H9 (cell line): ENCODE measurements at places on chromosomes 5 and 9. TPM values are rescaled to one million over a fixed set of nuclear protein-coding genes. Genes with fewer than 3 reads are reported as not detected.

- peaks cover 4% of the 10 kb centered on the region; the same call in 1 of the 2 replicates for H3K36me3 ChIP-seq
- no peak overlapping the region for H3K4me3 ChIP-seq
- no peak for DNase-seq
- no peak overlapping the region for H3K27ac ChIP-seq
Observed at GRCh38 chr5:139194486-139194885, 3.7 kb downstream of the SIL1 start.

Gene PHF24
- 0.24 and 0.68 TPM in 2 replicates for total RNA-seq

- no peak overlapping the region for H3K4me3 ChIP-seq
- DNase-seq: no peak
- H3K4me1 ChIP-seq: no peaks in the 10 kb centered on the region; the same call in 1 of the 2 replicates
- H3K27ac ChIP-seq: no peak overlapping the region
Observed at GRCh38 chr5:2920312-2920711, 168.8 kb upstream of the IRX2 start.

DNA sequence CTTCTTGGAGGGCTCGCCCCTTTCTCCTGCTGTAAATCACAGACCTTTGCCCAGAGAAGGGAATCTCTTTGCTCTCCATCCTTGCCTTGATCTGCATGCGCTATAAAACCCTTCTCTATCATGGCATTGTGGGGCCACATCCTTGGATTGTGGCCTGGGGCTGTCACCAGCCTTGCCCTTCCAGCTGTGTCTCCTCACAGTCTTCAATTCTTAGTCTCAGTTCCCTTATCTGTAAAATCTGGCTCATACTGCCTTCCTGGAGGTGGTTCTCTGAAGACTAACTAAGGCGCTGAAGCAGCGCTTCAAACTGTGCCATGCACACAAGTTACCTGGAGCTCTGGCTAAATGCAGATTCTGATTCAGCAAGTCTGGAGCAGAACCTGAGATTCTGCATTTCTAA is 53.4 kb upstream of the RARS1 start:
- H3K27ac ChIP-seq: no peak overlapping the region
- H3K4me1 ChIP-seq: no peaks in the 10 kb centered on the region
- no peak for DNase-seq
- H3K36me3 ChIP-seq: peaks cover 61% of the 10 kb centered on the region
- H3K4me3 ChIP-seq: no peak overlapping the region

Gene SLC34A3
- total RNA-seq: not detected in 2 replicates

- no peaks in the 10 kb centered on the region for H3K36me3 ChIP-seq
- DNase-seq: no peak
- H3K27me3 ChIP-seq: no peaks in the 10 kb centered on the region
- no peak overlapping the region for H3K27ac ChIP-seq
Observed at GRCh38 chr9:113955076-113955752, 79.1 kb downstream of the ZNF618 start.

Gene IFNA2
- total RNA-seq: not detected in 2 replicates

Gene PLEKHG4B
- total RNA-seq: 41.9 and 44.3 TPM in 2 replicates

DNA sequence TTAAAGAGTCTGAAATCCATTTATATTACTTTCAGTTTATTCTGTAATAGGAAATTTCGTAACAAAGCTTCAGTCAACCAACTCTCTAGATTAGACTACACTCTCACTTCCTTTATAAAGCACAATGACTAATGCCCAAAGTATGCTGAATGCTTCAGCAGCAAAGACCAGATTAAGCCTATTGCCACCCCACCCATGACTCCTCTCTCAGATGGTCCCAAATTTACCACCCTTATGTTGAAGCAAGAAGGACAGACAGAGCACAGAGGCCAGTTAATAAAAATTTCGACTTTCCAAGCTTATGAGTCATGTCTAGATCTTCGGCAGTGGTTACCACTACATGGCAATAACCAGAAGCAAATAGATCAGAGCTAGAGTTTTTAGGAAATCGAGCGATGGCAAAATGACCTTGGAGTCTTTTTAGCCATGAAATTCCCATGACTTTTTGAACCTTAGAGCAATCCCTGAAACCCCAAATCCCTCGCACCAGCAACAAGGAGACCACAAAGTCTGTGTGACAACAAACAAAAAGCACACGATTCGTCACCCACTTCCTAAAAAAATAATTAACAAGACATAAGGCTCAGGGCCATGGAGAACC is 287.8 kb upstream of the RASA1 start:
- no peaks in the 10 kb centered on the region for H3K4me1 ChIP-seq
- no peak for DNase-seq
- no peak overlapping the region for H3K4me3 ChIP-seq
- H3K27ac ChIP-seq: no peak overlapping the region
- no peaks in the 10 kb centered on the region for H3K27me3 ChIP-seq
- no peaks in the 10 kb centered on the region for H3K36me3 ChIP-seq

GRCh38 chr5:37847978-37848425 is 8.2 kb upstream of the GDNF start:
- H3K27ac ChIP-seq: no peak overlapping the region
- H3K4me3 ChIP-seq: no peak overlapping the region
- no peaks in the 10 kb centered on the region for H3K27me3 ChIP-seq
- peak; percentile 55 for DNase-seq

- H3K4me3 ChIP-seq: no peak overlapping the region
- H3K36me3 ChIP-seq: no peaks in the 10 kb centered on the region
- H3K27ac ChIP-seq: no peak overlapping the region
Observed at GRCh38 chr5:4893063-4893744, 246.9 kb upstream of the ADAMTS16 start.

GRCh38 chr5:72063219-72063819 is 44.0 kb upstream of the MAP1B start:
- no peaks in the 10 kb centered on the region for H3K27me3 ChIP-seq
- peak; percentile 47 for DNase-seq
- peaks cover 22% of the 10 kb centered on the region; the same call in 1 of the 2 replicates for H3K4me1 ChIP-seq
- H3K36me3 ChIP-seq: no peaks in the 10 kb centered on the region

DNA sequence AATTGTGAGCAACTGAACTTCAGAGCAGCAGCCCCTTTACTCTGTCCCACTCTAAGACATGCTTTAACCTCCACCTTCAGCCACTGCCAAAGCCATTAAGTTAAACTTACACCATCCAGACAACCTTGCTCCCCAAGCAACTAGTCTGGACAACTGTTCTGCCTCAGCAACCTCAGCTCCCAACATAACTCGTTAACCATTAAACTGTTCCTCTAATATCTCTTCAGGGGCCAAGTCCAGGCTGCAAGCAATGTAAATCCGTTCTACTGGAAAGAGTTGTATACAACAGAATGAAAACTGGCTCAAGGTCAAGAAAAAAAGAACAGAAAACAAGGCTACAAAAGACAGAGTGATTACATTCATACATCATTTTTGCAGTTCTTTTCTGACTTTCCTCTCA is 131.7 kb upstream of the TARS1 start:
- H3K4me1 ChIP-seq: no peaks in the 10 kb centered on the region
- no peak for DNase-seq
- H3K27me3 ChIP-seq: no peaks in the 10 kb centered on the region
- no peak overlapping the region for H3K27ac ChIP-seq

Gene SLCO6A1
- total RNA-seq: 0.46 and 0.77 TPM in 2 replicates

- H3K4me1 ChIP-seq: peaks cover 5% of the 10 kb centered on the region; the same call in 1 of the 2 replicates
- H3K36me3 ChIP-seq: no peaks in the 10 kb centered on the region
- H3K4me3 ChIP-seq: no peak overlapping the region
- H3K27ac ChIP-seq: no peak overlapping the region
- DNase-seq: no peak
- H3K27me3 ChIP-seq: no peaks in the 10 kb centered on the region
Observed at GRCh38 chr5:142046191-142046590, 33.4 kb upstream of the GNPDA1 start.

GRCh38 chr5:54491326-54491725 is 26.2 kb upstream of the SNX18 start:
- no peaks in the 10 kb centered on the region for H3K27me3 ChIP-seq
- H3K36me3 ChIP-seq: no peaks in the 10 kb centered on the region
- H3K4me1 ChIP-seq: no peaks in the 10 kb centered on the region
- DNase-seq: no peak
- H3K4me3 ChIP-seq: no peak overlapping the region

Gene ARSI
- 1.3 and 1.7 TPM in 2 replicates for total RNA-seq

GRCh38 chr9:123716339-123716945 is 213.5 kb downstream of the DENND1A start:
- no peak overlapping the region for H3K4me3 ChIP-seq
- DNase-seq: no peak
- H3K27me3 ChIP-seq: no peaks in the 10 kb centered on the region; the same call in 1 of the 2 replicates
- peaks cover 7% of the 10 kb centered on the region for H3K36me3 ChIP-seq
- H3K4me1 ChIP-seq: no peaks in the 10 kb centered on the region

DNA sequence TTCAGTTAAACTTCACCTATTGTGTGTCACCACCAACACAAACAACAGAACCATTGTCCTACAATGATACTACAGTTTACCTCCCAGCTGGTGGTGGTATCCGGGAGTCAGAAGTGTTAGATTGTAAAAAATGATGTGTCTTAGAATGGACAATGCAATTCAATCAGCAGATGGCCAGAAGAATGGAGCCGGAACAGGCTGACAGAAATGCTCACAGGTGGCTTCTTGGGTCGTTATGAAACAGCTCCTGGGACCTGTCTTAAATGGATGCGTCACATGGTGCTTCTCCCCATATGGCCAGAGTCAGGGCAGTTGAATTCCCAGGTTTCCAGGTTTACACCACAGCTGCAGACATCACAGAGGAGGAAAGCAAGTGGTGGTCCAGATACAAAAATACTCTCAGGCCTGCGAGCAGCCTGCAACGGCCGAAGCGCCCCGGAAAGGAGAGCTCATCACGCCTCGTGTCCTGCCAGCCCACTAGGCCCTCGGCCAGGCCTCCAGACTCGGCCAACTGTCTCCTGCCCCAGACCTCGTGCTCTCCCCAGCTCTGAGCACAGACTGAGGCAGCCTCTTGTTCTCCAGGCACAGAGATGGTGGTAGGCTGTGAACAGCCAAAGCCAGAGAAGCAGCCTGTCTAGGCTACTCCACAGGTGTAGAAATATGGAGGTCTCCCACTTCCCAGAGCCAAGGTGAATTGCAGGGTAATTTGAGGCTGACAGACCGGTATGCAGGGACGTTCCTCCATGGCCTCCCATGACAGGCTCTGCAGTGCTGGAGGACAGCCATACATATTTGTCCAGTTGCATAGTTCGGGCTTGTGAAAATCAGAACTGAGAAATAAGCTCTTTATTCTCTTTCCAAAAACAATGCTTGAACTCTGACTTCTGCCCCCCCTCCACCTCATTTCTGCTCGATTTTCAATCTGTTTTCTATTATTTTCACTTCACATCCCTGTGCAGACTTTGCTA is 98.5 kb upstream of the SPATA31C2 start:
- H3K27me3 ChIP-seq: no peaks in the 10 kb centered on the region
- DNase-seq: no peak
- H3K4me3 ChIP-seq: no peak overlapping the region
- H3K36me3 ChIP-seq: no peaks in the 10 kb centered on the region
- no peak overlapping the region for H3K27ac ChIP-seq

GRCh38 chr9:123865226-123866000 is 64.5 kb downstream of the DENND1A start:
- no peak overlapping the region for H3K27ac ChIP-seq
- H3K27me3 ChIP-seq: no peaks in the 10 kb centered on the region; the same call in 1 of the 2 replicates
- peaks cover 9% of the 10 kb centered on the region; the same call in 1 of the 2 replicates for H3K4me1 ChIP-seq
- DNase-seq: no peak

Gene SLC1A1
- total RNA-seq: 4.2 and 4.7 TPM in 2 replicates

Gene SLCO4C1
- 4.8 and 5.6 TPM in 2 replicates for total RNA-seq

GRCh38 chr5:116663081-116663480 is 88.5 kb upstream of the SEMA6A start:
- H3K27ac ChIP-seq: no peak overlapping the region
- DNase-seq: no peak
- H3K4me1 ChIP-seq: no peaks in the 10 kb centered on the region
- H3K36me3 ChIP-seq: peaks cover 7% of the 10 kb centered on the region

Gene SLC6A3
- total RNA-seq: 0.50 and 0.61 TPM in 2 replicates

Gene ITGA2
- total RNA-seq: 3.0 and 3.2 TPM in 2 replicates

Gene TRPM3
- total RNA-seq: 7.7 and 10.3 TPM in 2 replicates

DNA sequence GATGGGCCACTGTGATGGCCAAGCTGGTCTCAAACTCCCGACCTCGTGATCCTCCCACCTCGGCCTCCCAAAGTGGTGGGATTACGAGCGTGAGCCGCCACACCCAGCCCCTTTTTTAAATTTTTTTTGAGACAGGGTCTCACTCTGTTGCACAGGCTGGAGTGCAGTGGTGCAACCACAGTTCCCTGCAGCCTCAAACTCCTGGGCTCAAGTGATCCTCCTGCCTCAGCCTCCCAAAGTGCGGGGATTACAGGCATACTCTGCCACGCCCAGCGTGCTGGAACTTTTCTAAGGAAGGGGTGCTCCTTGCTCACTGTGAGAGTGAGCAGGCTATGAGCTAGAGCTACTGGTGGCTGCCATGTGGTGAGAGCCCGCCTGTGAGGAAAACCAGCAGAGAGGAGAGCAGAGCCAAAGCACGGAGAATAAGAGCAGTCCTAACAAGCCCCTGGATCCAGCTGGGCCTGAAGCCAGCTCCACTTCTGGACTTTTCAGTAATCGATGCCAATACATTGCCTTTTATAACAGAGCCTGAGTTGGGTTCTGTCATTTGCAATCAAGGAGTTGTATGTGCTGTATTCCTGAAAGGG is 75.5 kb upstream of the UNC5A start:
- peak; percentile 9 for DNase-seq
- no peaks in the 10 kb centered on the region for H3K27me3 ChIP-seq
- H3K4me1 ChIP-seq: no peaks in the 10 kb centered on the region; the same call in 1 of the 2 replicates
- no peaks in the 10 kb centered on the region for H3K36me3 ChIP-seq

DNA sequence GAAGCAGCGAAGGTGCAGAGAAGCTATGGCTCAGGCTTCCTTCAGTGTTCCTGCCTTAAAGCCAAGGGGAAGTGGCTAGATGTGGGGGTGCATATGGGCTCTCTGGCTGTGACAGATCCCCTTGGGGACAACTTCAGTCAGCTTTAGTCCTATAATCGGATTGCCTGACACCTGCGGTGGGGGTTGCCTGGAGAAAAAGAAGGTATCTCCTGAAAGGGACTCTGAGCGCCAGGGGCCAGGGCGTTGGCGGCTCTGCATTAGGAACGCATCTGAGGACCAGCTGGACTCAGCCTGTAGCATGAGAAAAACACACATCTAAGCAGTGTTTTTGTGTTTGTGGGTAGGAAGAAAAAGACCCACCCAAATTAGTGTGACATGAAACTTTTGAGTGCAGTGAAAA is 84.3 kb upstream of the OTULINL start:
- H3K4me3 ChIP-seq: no peak overlapping the region
- H3K4me1 ChIP-seq: no peaks in the 10 kb centered on the region
- H3K36me3 ChIP-seq: peaks cover 16% of the 10 kb centered on the region; the same call in 2 of the 3 replicates
- no peak for DNase-seq

DNA sequence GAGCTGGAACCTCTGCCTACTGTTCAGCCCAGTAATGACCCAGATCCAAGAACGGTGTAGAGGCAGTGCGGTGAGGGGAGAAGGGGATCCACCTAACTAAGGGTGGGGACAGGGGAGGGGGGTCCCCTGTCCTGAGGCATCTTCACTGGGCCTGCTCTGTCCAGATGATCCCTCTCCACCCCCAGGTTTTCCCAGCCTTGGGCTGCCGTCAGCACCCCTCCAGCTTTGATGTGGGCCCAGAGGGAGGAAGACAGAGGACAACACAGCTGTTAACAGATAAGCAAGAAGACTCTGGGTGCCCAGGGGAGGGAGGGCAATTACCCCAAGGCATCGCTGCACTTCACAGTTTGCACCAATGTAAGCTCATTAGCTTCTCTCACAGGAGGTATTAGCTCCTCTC is 19.3 kb downstream of the BICD2 start:
- no peak overlapping the region for H3K27ac ChIP-seq
- no peak overlapping the region for H3K4me3 ChIP-seq
- no peak for DNase-seq
- no peaks in the 10 kb centered on the region for H3K36me3 ChIP-seq
